ENCODE measurements at places on chromosomes 7 and 10.

- no peak for DNase-seq
Observed at GRCh38 chr10:28806488-28806941, 129.2 kb downstream of the BAMBI start.

- DNase-seq: no peak
Observed at GRCh38 chr7:23393636-23394035, 76.7 kb downstream of the IGF2BP3 start.

DNA sequence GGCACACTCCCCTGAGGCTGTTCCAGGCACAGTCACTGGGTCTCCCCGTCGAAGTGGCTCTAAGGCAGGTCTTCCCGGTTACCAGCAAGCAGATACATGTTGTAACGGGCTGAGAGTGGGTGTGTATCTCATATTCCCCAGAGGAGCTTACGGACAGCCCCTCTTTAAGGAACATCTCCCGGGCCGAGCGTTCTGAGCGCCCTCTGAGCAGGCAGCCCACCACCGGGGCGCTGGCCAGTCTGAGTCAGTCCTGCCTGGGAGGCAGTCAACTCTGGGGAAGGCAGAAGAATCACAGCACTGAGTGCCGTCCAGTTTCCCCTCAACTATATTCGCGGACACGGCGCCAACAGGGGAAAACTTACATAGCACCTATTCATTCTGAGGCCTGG, 117.4 kb downstream of the LHPP start:
- no peak for DNase-seq

DNA sequence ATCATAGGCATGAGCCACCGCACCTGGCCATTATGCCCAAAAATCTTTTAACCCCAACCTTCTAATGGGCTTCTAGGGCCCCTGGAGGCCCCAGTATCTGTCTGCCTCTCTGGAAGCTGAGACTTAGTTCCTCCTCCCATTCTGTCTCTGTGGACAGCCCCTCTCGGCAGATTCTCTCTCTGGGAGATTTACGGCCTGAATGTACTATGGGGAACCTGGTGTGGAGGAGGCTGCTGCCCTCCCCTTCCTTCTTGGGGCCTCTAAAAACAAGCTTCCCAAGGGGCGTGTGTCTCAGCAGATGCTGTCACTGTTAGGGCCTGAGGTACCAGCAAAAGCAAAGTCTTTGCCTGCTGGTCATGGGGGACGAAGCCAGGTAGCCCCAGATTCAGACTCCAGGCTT, 35.8 kb upstream of the PRKAR1B start:
- DNase-seq: no peak

All from germinal center (tissue), 1 donor.